ENCODE measurements at places on chromosomes 7 and 10.

- DNase-seq: no peak
Observed at GRCh38 chr10:71643904-71644303, 75.7 kb downstream of the C10orf105 start.

DNA sequence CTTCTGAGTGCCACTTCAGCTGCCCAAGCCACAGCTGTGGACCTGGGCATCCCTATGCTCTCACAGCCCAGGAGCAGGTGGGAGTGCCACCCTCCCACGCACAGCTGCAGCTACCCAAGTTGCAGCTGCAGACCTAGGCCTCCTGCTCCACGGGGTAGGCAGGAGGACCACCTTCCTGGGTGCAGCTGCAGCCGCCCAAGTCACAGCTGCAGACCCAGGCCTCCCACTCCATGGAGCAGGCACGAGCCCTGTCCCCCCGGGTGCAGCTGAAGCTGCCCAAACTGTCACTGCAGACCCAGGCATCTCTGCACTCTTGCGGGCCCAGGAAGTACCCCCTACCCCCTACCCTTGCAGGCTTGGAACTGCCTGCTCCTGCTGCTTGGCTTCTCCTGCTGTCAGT is 260.2 kb downstream of the XPNPEP1 start:
- no peak for DNase-seq

DNA sequence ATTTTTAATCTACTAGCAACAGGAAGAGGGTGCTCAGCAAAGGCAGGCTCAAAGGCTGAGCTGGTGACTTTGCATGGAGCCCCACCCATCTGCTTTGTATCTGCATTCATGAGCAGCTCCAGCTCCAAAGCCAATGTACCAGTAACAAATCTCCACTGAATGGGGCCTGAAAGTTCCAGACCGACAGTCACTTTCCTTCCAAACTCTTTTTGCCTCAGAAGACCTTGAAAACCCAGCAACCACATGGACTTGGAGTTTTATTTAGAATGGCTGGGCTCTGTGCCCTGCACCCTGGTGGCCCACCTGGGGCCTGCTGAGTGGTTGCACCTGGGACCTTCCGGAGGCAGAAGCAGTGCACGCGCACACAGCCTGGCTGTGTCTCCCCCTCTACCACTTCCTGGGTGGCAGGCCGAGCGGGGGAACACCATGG is 195.0 kb upstream of the PLXNA4 start:
- no peak for DNase-seq

GRCh38 chr7:121669144-121669543 is 203.8 kb upstream of the PTPRZ1 start:
- no peak for DNase-seq

GRCh38 chr10:24502006-24502405 is 221.7 kb downstream of the ARHGAP21 start:
- no peak for DNase-seq

DNA sequence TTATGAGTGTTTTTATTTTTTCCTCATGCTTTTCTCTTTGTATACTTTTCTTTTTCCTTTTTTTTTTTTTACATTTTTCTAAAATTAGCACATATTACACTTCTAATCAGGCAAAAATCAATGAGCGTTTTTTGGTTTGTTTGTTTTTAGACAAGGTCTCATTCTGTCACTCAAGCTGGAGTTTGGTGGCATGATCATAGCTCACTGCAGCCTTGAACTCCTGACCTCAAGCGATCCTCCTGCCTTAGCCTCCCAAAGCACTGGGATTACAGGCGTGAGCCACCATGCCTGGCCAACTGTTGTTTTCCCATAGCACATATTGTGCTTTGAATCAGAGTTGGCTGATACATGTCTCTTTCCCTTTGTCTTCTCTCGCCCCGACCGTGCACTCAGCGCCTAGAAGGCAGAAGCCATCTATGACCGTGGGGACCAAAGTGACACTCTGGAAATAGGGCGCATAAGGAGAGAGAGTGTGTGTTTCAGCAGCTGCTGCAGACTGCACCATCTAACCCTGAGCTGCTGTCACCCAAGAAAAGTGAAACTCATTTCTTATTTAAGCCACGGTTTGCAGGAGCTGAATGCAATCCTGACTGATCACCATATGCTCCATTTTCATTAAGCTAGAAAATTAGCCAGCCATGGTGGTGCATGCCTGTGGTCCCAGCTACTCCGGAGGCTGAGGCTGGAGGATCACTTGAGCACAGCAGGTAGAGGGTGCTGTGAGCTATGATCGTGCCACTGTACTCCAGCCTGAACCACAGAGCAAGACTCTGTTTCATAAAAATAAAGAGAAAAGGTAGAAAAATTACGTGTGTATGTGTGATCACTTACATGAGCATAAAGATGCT is 41.4 kb upstream of the GTF2I start:
- no peak for DNase-seq

GRCh38 chr7:105708763-105709080 is 127.4 kb upstream of the EFCAB10 start:
- DNase-seq: no peak

DNA sequence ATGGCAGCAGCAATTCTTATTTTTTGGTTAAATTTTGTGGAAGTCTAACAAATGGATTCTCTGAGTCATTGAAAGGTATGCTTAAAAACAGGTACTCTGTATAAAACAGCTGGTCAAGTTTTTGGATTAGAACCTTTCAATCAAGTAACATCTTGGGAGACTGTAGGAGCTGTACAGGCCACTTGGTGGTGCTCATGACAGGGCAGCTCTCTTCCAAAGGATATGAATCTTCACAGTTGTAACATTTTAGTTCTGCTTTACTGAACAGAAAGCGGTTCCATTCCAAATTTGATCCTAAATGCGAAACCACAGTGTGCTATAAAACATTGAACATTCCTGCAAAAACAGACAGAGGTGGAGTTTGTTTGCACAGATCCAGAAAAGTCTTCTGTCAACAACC is 44.5 kb upstream of the AGR3 start:
- DNase-seq: peak; percentile 31

DNA sequence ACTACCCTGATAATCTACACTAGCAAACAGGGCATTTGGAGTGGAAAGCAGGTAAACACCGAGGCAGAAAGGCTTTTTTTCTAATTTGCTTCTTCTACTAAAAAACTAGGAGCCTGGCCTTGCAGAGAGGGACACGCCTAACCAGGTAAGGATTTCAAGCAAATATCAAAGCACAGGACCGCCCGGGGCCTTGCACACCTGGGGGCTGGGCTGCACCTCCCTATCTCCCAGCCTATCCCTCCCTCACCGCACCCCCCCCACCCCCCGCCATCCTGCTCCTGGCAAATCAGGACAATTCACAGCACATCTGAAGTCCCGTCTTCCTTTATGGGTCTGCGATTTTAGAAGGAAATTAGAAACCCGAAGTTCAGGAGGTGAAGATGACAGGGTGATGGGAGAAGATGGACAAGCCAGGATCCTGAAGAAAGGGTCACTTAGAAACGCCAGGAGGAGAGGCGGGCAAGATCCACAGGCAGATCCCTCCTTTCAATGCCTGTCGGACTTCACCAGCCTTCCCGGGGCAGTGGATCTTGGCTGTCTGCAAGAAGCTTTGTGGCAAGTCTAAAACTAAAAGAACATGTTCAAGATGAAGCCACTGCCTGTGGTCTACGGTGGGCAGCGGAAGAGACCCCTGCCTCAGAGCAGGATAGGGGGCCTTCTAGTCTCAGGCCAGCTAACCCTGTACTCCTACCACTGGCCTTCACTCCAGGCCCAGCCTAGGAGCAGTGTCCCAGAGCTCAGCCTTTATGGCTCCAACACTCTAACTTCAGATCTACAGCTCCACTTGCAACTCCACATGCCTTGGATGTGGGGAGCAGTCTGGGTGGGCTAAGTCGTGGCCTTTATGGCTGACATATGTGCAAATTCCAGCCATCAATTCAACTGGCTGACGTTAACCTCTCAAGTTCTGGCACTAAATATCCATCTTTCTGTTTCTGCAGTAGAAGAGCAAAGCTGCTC is 43.9 kb downstream of the TNS3 start:
- peak; percentile 40 for DNase-seq

DNA sequence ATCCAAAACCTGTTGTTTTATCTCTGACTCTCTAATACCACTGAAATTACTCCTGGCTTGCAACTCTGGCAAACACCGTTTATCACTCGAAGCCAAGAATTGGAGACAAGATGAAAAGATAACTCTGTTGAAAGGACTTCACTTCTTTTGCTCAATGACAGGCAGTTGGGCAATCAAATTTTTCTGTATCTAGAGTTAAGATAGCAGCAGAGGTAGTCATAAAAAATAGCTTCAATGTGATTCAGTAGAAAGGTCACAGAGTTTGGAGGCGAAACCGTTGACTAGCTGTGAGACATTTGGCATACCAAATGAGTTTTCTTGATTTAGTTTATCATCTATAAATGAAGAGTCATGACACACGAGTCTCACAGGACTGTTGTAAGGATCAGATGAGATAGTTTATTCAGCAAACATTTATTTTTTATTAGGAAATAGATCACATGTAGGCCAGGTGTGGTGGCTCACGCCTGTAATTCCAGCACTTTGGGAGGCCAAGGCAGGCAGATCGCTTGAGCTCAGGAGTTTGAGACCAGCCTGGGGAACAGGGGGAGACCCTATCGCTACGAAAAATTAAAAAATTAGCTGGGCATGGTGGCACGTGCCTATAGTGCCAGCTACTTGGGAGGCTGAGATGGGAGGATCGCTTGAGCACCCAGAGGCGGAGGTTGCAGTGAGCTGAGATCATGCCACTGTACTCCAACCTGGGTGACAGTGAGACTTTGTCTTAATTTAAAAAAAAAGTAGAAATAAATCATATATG is 23.6 kb downstream of the AKR1B1 start:
- peak; percentile 66 for DNase-seq

DNA sequence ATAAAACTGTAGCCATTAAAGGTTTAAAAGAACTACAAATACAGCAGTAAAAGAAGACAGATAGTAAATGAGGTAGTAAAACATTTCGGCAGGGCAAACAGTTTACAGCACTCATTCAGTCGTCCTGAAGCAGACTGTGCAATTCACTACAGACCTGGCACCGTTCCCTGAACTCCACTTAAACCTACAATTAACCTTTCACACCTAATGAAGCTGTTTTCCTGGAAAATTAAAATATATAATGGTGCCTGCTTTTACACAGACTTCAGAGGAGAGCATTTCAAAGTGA is 335.3 kb downstream of the GFRA1 start:
- DNase-seq: no peak

- peak; percentile 30 for DNase-seq
Observed at GRCh38 chr10:71590781-71591350, 128.7 kb downstream of the C10orf105 start.

GRCh38 chr7:99024066-99024465 is 119.8 kb downstream of the SMURF1 start:
- peak; percentile 63 for DNase-seq

DNA sequence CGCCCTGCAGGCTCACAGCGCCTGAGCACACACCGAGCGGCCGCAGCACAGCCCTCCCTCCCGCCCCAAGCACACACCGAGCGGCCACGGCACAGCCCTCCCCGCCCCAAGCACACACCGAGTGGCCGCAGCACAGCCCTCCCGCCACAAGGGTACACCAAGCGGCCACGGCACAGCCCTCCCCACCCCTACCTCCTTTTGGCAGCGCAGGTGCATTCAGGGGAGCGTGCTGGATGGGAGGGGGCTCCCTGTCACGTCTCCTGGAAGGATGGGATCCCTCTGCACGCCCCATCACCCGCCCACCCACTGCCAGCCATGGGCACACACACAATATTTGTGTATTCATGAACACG is 482.6 kb downstream of the DNAJB6 start:
- DNase-seq: no peak

- DNase-seq: peak; percentile 38
Observed at GRCh38 chr7:95421000-95421846, 13.6 kb downstream of the PON2 start.

DNA sequence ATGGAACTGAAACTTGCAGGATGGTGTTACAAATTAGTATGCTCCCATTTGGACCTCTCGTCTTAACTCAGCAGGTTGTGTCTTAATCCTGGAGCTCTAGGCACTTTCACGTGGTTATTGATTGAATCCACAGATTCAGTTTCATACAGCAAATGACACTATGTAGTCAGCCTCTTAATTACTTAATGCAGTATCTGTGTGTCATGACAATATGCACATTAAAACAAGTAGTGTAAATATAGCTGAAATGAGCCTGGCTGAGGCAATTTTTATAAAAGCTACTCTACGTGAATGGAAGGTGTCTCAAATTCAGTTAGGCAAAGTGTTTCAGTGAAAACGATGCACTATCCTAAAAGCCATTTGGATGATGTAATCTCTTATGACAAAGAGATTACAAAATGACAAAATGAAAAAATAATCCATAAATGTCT is 86.8 kb downstream of the CD36 start:
- DNase-seq: no peak

- peak; percentile 7 for DNase-seq
Observed at GRCh38 chr7:136687693-136688322, 180.6 kb upstream of the CHRM2 start.

DNA sequence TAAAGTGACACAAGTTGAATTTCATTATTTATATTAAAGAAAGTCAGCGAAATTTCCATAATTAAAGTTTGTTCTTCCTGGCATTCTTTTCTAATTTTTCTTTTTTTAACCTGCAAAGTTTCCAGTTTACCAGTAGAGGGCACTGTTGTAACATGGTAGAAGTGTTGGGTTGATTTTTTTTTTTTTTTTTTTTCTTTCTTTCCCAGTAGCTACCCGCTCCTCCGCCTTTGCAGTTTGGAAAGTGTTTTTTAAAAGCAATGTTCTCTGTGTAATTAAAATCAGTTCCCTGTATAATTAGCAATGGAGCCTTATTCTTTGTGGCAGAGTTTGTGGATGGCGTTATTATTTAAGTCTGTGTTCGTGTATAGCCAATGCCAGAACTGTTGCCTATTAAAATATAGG is 53.7 kb downstream of the TAF3 start:
- DNase-seq: peak; percentile 22

DNA sequence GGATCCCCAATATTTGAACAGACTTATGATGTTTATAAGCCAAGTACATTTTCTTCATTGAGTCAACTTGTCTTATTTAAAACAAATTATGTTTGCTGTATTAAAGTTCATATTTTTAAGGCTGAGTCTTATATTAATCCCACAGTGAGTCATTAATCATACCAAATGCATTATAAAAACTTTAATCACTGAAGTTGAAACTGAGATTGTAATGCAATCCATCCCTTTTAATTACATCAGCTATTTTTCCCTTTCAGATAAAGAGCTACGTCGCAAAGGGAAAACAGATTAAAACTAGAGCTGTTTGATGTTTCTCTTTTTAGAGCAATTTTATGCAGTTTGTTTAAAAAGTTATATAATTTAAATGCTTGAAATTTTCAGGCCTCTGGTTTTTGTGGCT is 183.0 kb downstream of the ARID5B start:
- peak; percentile 60 for DNase-seq

DNA sequence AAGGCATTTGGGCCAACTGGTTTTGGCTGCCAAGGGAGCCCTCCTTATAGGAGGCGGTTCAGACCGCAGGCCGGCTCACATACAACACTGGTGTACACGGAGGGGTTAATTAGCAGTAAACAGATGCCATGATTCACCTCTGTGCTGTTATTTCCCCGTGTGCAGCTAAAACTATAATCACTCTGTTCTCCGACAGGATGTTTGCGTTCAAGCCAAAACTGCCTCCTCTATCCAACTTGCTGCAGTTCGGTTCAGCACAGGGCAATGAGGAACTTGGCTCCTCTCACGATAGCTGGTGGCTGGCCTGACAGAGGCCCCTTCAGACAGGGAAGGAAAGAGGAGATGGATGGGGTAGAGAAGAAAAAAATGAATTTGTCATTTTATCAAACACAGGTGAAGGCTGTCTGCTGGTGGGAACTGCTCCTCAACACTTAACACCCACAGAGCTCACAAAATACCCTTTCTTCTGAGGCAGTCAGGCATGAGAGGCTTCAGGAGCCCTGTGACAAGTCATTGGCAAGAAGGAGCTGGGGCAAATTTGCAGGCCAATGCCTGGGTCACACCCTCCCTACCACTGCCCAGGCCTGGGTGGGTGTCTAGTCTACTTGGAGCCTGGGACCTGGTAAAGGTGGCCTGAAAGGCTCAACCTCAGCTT is 24.0 kb downstream of the KCNMA1 start:
- no peak for DNase-seq

Data from fibroblast of skin of right biceps (primary cell).